Activated CD4-positive, CD25-positive, alpha-beta regulatory T cell (primary cell): ENCODE measurements at places on chromosomes 13 and 19.

DNA sequence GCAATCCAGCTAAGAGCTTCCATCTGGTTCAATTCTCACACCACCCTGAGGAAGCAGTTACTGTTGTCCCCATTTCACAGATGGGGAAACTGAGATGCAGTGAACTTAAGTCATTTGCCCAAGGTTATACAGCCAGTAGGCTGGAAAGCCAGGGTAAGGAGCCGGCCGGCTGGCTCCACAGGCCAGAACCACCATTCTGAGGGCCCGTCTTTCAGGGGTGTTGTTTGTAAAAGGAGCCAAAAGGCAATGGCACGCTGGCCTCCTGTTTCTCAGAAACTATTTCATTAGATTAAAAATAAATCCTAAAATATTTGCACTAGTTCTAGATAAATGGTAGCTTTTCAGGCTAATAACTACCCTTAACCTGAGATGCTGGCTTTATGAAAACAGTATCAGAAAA lies 114.9 kb downstream of the CRYL1 start:
- no peak for DNase-seq

DNA sequence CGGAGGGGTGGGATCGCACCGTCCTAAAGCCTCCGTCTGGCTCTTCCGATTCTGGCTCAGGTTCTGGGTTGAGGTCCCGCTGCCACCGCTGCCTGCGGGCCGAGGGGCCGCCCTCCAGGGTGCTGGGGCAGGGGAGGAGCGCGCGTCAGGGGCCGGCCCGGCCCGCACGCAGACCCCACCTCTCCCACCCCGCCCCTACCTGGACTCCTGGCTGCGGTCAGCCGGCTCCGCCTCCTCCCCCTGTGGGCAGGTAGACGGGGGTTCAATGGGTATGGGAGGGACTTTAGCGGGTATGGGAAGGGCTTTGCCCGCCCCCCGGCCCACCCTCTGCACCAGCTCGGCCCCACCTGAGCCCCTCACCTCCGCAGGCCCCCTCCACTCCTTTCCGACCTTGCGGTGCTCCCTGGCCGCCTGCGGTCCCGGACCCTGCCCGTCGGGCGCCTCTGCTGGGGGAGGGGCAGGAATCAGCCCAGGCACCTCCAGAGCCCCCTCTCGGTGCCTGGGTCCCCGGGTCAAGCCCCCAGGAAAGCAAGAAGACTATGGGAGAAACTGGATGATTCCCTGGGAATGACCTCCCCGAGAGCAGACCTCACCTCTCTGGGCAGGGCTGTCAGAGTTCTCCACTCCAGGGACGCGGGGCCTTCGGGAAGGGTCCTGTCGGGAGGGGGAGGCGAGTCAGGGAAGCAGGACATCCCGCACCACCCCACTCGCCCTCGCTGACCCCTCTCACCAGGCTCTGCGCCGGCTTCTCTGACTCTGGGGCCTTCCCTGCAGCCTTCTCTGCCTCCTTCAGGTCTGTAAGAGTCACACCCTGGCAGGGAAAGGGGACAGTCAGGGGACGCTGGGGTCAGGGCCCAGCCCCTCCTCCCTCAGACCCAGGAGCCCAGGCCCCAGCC lies 17.0 kb downstream of the EPS8L1 start:
- DNase-seq: no peak

- no peak for DNase-seq
Measured at GRCh38 chr13:102373221-102373620, 28.6 kb downstream of the FGF14 start.

DNA sequence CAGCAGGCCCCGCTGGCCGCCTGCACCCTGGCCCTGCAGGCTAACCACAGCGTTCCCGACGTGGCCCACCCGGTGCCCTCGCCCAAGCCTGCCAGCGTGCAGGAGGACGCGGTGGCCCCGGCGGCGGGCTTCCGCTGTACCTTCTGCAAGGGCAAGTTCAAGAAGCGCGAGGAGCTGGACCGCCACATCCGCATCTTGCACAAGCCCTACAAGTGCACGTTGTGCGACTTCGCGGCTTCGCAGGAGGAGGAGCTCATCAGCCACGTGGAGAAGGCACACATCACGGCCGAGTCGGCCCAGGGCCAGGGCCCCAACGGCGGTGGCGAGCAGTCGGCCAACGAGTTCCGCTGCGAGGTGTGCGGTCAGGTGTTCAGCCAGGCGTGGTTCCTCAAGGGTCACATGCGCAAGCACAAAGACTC lies 72.1 kb downstream of the ZNF536 start:
- no peak for DNase-seq

- DNase-seq: no peak
Measured at GRCh38 chr13:106418556-106418955, 116.9 kb downstream of the EFNB2 start.
